NCI-H774 (cell line): ENCODE measurements at places on chromosomes 2 and 18.

GRCh38 chr2:85012431-85012830, 41.5 kb downstream of the KCMF1 start:
- DNase-seq, result no peak

GRCh38 chr18:13237073-13237472, 18.5 kb downstream of the LDLRAD4 start:
- DNase-seq, result no peak

- no peak for DNase-seq
These were observed 63.9 kb upstream of the PHLPP1 start for GRCh38 chr18:62651276-62652056.

GRCh38 chr2:86704459-86704971, 15.6 kb upstream of the RMND5A start:
- no peak for DNase-seq

DNA sequence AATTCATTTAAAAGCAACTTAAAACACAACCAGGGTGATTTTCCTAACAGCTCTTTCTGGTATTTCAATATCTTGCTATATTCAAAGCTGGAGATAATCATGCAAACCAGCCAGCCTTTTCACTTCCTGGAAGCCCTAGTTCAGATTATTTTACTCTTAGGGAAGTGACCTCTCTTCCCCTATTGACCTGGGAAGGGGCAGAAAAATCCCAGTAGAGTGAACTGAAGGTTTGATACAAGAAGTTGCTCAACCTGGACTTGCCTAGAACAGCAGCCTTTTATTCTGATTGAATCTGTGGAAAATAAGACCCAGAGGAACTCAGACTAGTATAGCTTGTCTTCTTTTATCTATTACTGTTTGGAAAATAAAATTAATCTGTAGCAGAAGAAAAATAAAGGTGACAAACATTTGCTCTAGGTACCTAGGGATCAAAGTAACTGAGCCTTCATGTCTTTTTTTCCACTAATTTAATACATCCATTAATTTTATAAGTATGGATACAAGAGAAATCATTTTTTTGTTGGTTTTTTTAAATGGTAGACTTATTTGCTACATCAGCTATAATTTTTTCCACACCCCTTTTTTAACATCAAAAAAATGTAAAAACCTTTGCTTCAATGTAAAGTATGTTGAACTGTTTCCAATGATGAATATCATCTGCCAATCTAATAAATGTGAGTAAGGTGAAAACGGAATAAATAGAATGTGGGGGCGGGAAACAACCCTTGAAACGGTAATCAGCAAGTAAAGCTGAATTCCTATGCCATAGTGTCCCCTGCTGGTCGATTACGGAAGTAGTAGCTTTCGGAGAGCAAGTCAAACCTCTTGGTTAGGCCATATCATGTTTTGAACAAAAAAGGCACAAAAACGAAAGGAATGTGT, 629.9 kb downstream of the NRXN1 start:
- DNase-seq, result no peak
